ENCODE measurements at places on chromosomes 7 and 10. TPM values are rescaled to one million over a fixed set of nuclear protein-coding genes. Genes with fewer than 3 reads are reported as not detected.

Gene DIP2C
- 23.1 TPM for total RNA-seq

Gene TMEM196
- not detected for total RNA-seq

Gene CDNF
- total RNA-seq, result 1.3 TPM

Gene PPP1R17
- not detected for total RNA-seq

Gene GRK5
- 8.1 TPM for total RNA-seq

Gene BBIP1
- total RNA-seq, result 28.5 TPM

Gene HYAL4
- not detected for total RNA-seq

Gene MOGAT3
- not detected for total RNA-seq

Gene ZNF365
- total RNA-seq, result 9.0 TPM

Gene HHEX
- total RNA-seq, result 0.62 TPM

Gene ACSM6
- not detected for total RNA-seq

Gene EIF3A
- total RNA-seq, result 175 TPM
